T follicular helper cell (primary cell): ENCODE measurements at places on chromosomes 6 and 20.

GRCh38 chr20:61912665-61913422 is 152.8 kb downstream of the TAF4 start:
- no peak for DNase-seq

- DNase-seq = no peak
These were observed 594.0 kb upstream of the JAG1 start for GRCh38 chr20:11267762-11268335.

DNA sequence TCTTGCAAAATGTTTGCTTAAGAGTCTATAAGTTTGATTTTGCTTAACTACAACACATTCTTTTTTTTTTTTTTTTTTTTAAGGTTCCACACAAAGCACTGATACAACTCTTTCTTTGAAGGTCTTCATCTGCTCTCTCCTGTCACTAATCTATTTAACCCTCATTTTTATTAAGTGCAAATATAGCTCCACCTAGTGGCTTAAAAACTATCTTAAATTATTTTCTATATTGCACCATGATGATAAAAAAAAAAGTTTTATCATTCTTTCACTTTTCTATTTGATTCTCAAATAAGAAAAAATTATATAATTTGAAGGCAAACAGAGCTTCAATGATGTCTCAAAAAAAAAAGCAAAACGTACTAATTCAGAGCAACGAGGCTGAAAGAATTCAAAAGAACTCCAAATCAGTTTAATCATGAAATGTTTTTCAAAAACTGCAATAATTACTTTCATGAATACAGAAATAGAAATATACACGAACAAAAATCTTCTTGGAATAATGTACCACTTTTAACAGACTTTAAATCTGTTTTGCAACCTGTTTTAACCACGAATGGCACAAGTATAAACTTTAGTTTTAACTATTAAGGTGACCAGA is 12.8 kb downstream of the ESF1 start:
- DNase-seq = no peak

DNA sequence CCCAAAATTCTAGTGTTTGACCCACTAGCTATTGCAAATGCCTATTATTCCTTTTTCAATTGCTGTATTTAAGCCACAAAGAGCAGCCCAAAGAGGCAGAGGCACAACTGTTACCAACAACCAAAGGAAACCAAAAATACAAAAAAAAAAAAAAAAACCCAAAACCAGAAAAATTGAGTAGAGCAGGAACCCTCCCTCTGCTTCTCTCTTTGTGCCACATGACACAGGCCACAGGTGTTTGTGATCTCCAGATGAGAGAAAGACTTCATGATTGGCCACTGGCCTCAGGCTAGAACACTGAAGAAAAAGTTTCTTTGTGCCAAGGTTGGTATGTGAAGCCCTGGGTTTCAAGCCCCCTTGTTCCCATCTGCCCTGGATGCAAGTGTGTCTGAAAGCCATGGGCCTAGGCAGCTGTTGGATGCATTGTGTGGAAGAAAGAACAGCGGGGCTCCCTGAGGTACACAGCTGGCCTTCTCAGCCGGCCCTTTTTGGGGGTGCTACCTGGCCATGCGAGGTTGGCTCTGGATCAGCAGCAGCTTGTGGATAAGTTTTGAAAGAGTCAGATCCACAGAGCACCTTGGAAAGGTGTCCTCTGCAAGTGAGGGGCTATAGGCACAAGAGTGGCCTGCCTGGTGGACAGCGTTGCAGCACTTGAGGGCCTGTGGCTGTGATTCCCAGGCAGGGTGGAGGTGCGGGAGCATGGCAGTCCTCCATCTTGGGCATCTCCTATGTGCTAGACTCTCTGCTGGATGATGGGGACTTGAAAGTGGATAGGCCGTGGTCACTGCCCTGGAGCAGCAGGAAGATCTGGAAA is 204.5 kb downstream of the ZDHHC14 start:
- DNase-seq = no peak

DNA sequence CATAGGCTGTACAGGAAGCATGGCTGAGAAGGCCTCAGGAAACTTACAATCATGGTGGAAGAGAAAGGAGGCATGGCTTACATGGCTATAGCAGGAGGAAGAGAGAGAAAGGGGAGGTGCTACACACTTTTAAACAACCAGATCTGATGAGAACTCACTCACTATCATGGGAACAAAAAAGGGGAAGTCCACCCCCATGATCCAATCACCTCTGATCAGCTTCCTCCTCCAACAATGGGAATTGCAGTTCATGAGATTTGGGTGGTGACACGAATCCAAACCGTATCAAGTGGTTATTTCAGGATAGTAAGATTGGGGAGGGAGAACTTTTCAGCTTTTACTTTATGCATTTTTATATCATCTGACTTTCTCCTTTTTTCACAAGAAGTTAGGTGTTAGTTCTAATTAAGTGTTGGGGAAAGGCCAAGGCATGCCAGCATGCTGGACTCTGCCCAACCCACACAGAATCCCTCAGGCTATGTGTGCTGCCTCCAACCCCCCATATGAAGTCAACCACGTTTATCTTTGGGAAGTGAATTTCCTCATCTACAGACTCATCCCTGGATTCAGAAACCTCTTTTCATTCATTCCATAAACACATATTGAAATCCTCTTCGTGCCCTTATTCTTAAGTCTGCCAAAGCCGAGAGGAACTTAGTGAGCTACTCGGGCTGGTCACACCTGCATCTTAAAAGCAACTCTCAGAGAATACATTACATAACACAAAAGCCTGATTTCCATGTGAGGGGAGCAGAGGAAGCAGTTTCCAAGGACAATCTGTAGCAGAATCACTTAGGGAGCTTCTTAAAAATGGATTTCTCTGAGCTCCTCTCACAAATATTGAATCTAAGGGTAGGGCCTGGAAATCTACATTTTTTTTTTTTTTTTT is 16.7 kb upstream of the CLIC5 start:
- DNase-seq = no peak

DNA sequence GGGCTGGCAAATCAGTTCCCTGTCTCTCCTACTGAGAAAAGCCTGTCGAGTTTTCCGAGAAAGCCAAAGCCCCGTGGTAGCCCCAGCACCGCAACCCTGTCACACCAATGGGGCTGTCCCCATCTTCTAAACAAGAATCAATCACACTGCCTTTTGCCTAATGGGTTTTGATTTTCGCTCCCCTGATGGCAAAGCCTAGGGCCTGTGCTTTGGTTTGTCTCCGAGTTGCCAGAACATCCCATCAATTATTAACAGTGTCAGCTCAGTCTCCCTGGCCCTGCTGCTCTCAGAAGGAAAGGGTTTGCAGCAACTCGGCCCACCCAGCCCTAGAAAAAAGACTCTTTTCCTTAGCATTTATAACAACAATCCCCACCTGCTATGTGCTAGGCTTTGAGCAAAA is 4.2 kb downstream of the KCNB1 start:
- DNase-seq = no peak

- no peak for DNase-seq
These were observed 97.9 kb downstream of the ANKRD60 start for GRCh38 chr20:58130581-58130980.

- DNase-seq = no peak
These were observed 914 bp downstream of the SNAP91 start for GRCh38 chr6:83707829-83708545.

DNA sequence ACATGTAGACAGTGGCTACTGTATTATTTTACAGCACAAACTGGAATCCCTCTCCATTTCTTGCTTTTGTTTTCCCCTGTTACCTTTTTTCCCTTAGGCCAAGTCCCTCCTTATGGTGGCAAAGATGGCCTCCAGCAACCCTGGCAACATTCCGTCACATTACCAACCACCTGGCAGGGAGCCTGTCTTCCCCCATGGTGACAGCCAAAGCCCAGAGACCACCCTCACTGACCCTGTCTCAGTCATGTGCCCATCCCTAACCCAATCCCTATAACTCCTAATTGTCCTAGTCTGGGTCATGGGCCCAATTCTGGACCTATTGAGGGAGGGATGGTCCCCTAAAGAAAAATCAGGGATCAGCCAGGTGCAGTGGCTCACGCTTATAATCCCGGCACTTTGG is 27.6 kb downstream of the PARD6B start:
- no peak for DNase-seq

DNA sequence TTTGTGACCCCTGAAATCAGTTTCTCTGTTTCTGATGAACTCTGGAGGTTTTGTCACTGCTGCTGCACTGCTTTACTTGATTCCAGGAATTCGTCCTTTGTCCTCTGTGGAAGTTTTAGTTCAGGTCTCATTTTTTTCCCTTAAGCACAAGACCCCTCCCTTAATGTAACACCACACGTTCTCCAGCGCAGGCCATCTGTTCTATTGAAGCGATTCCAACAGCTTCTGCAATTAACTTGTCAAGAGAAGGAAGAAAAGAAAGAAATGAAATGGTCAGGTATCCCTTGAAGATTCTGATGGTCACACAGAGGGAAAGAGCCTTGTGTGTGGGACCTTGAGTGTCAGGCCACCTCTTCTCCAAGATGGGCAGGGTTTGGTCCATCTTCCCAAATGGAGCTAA is 7.8 kb upstream of the MAS1L start:
- no peak for DNase-seq

DNA sequence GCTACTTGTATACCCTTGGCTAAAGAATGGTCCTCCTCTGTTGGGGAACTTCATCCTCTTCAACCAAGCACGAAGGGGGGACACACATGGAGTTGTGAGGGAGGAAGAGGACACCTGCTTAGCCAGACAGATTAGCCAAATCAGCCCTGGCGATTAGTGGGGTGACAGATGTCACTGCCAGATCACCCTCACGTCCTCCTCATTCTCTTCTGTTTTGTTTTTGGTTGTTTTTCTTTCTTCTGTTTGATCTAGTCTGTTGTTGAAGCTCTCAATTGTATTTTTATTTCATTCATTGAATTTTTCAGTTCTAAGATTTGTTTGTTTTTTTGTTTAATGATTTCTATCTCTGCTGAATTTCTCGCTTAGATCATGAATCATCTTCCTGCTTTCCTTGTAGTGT is 27.5 kb upstream of the NKX2-4 start:
- no peak for DNase-seq

GRCh38 chr6:156662025-156662445 is 115.1 kb upstream of the ARID1B start:
- DNase-seq = no peak

GRCh38 chr20:1484438-1485116 is 6.6 kb downstream of the SIRPB2 start:
- DNase-seq = no peak

DNA sequence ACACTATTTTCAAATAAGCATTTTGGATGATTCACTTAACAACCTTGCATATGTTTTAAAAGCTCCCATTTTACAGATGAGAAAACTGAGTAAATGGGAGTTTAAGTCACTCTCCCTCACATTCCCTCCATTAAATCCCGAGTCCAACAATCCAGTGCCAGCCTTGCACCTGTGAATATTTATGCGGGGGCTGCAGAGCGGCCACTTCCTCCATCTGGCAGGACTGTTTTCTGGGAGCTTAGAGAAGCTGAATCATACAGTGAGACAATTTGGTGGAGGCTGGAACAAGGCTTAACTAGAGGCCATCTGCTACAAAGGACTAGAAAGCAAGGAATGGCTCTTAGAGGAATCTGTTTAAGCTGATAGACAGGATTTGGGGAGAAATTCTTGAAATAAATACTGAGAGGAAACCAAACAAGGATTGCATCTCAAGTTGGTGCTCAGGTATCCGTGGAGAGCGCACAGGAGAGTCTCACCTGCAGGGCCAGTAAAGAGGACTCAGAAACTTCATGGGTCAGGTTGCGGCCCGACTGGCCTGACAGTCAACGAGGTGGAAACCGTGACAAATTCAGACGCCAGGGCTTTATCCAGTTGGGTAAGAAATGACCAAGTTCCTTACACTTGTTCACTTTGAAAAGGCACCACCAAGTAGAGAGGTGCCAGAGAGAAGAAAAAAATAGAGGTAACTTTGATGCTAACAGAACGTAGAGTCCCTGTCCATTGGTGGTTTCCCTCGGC is 478.5 kb downstream of the QKI start:
- no peak for DNase-seq

GRCh38 chr6:115194981-115195638 is 852.3 kb upstream of the HS3ST5 start:
- no peak for DNase-seq

GRCh38 chr6:24752917-24753492 is 21.7 kb upstream of the GMNN start:
- no peak for DNase-seq

DNA sequence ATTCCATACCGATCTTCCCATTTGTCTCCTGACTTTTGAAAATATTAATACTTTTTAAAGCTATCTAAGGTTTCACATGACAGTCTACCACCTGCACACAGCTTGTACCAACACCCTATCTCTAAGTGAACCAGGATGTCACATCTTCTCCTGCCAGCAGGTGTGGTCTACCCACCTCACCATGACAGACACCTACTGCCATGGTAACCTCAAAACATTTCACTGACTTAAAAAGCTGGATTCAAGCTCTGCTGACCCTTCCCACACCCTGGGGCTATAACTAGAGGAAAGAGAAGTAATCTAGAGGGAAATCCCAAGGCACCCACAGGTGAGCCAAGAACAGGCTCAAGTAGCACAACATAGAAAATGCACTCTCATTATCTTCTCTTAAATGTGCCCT is 1.2 kb downstream of the SLC17A3 start:
- DNase-seq = no peak
